ENCODE measurements at places on chromosomes 6 and 20.

DNA sequence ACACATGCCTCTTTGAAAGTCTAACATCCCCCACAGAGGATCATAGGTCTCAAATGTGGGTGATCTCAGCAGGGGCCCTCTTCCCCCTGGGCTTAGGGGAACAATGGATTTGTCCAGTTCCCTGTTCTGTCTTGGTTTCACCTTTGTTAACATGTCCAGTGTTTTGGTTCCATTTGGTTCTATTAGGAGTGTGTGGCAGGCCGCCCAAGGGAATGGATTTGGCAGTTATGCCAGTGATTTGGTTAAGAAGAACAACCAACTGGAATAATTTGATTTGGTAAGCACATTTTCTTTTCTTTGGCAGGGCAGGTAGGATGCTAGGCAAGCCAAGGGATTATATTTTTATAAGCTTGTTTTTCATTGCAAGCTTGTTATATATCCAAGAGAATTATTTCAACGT lies 28.5 kb upstream of the ENPP1 start:
- DNase-seq, result no peak

- DNase-seq, result no peak
These were observed 2.4 kb upstream of the MDGA1 start for GRCh38 chr6:37699887-37700619.

DNA sequence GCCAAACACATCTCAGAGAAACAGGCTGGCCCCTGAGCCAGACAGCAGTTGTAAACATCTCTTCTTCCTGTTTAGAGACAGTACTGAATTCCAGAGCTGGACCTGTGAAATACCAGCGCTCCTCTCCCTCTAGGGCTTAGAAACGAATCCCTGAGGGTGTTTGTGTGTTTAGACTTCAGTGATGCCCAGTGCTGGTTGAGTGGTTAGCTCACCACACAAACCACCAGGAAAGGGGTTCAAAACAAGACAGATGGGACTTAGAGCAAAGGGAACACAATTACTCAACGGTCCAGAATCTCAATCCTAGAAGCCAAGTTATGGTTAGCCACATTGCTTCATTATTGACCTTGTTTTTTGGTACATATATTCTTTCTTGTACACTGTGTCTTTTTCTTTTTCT lies 108.7 kb upstream of the TMEM170B start:
- DNase-seq, result no peak

DNA sequence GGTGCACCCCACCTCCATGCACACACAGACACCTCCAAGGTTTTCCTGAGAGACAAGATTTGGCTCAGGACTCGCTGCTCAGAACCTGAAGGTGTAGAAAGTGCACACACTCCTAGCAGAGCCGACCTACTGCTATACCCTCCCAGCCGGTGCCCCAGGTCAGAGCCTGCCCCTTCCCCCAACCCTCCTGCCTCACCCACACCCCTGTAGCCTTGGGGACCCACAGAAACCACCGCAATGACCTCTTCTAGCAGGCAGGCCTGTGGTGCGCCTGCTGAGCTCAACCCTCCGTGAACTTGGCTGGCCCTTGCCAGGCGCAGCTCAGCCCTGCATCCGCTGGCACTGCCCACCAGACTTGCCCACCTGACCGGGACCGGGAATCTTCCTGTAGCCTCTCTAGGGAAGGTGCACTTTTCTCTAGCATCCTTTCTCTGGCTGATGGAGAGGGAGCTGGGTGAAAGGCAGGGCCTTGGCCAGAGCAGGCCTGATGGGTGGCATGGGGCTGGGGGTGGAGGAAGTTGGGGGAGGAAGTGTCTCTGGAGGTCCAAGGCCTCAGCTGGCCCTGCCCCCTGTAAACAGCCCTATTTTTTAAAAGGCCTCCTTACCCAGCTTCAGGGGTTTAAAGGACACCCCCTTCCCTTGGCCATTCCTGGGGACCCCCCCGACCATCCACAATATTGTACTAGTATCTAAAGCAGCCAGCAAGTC lies 36.9 kb upstream of the SLCO4A1 start:
- DNase-seq, result no peak

- no peak for DNase-seq
These were observed 140.5 kb upstream of the ZNF217 start for GRCh38 chr20:53734006-53734688.

GRCh38 chr20:54078296-54078984 lies 8.0 kb upstream of the BCAS1 start:
- no peak for DNase-seq

Measured in NCI-H2107 (cell line).